ENCODE measurements at places on chromosomes 4 and X.

GRCh38 chrX:10512258-10512657, 108.1 kb downstream of the MID1 start:
- DNase-seq: peak; percentile 34

GRCh38 chrX:32170481-32170880, 1040.9 kb downstream of the DMD start:
- no peak for DNase-seq

- DNase-seq: no peak
Measured at GRCh38 chrX:4239650-4240540, 526.4 kb upstream of the PRKX start.

DNA sequence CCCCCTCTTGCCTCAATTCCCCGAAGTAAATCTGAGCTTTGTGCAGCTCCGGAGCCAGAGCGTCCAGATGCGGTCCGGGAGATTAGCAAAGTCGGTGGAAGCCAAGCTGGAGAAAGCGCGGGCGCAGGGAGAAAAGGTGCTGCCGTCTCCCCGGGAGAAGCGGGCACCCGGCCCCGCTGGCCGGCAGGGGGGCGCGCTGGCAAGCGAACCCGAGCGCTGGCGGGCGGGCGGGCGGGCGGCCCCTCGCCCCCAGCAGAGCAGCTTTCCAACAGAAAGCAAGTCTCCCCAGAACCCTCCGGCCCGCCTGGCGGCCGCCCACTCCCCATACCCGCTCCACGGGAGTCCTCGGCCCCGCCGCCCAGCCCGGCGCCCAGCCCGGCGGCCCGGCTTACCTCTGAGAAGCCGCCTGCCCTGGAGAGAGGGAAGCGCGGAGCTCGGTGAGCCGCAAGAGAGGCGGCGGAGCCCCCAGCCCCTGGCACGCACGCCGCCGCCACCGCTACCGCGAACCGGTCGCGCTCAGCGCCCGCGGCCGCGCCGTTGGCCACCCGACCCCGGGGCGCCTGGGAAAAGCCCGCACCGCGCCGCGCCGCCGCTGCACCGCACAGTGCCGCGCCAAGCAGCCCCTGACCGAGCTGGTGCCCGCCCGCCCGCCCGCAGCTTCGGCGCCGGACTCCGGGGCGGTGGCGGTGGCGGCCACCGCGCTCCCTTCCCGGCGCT, 529 bp upstream of the CITED1 start:
- DNase-seq: no peak

- no peak for DNase-seq
Measured at GRCh38 chrX:71565474-71566041, 12.7 kb upstream of the GCNA start.

DNA sequence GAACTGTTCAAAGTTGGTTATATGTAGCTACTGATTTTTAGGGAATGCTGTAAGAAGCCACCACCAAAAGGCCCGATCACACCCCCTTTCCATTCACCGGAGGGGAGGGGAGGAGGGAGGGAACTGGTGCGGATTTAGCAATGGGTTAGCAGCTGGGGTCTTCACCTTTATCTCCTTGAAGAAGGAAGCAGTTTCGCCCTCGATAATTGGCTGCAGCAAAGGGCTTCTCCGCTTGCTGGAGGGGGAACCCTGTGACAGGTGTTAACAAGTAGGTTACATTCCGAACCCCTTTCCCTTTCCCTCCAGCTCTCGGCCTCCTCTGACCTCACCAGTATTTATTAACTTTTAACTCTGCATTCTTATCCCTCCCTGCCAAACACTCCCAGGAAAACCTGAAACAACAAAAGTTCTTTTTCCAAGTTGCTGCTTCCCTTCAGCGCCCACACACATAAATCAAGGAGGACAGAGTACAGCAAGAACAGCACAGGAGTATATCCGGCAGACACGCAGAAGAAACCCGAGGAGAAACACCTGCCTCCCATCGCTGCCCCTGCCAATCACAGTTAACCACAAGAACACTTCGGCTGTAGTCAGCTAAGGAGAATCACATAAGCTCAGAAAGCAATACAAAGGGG, 39.8 kb upstream of the NAP1L5 start:
- peak; percentile 5 for DNase-seq

DNA sequence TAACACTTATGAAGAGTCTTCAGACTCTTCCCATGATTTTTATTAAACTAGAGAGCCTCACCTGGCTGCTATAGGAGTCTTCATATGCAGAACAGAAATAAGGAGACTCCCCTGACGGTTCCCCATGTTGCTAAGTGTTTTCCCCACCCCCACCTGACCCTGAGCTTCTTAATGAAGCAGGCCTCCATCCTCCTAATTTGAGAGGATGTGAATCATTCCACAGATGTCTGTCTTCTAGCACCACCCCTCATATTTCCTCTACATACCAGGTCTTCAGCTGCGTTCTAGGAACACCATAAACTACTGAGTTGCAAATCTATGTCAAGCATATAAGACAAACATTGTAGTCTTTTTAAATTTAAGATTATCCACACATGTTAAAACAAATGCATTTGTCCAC, 36.9 kb downstream of the RP2 start:
- DNase-seq: no peak

GRCh38 chr4:76341063-76341462, 34.5 kb downstream of the STBD1 start:
- DNase-seq: no peak

GRCh38 chrX:107773206-107773605, 2.4 kb downstream of the TSC22D3 start:
- no peak for DNase-seq

GRCh38 chr4:95898226-95898625, 58.3 kb downstream of the PDHA2 start:
- DNase-seq: no peak

DNA sequence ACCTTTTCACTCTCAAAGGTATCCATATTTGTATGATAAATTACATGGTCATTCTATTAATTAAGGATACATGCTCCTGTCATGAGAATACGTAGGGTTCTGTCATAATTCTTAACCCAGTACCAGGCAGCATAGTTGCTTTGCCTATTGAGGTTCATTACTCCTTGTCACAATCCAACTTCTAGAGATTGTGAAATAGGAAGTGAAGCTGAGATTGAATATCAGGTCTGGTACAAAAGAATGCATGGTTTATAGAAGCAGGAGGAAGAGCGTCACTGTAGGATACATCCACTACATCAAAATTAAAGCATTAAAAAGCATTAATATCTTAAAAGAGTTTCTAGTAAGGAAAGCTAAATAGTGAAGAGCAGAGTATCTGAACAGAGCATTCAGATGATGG, 647.0 kb downstream of the IQCM start:
- DNase-seq: no peak

- no peak for DNase-seq
Measured at GRCh38 chr4:159429693-159430035, 326.8 kb downstream of the RAPGEF2 start.

- no peak for DNase-seq
Measured at GRCh38 chr4:144954230-144954629, 143.8 kb downstream of the ANAPC10 start.

DNA sequence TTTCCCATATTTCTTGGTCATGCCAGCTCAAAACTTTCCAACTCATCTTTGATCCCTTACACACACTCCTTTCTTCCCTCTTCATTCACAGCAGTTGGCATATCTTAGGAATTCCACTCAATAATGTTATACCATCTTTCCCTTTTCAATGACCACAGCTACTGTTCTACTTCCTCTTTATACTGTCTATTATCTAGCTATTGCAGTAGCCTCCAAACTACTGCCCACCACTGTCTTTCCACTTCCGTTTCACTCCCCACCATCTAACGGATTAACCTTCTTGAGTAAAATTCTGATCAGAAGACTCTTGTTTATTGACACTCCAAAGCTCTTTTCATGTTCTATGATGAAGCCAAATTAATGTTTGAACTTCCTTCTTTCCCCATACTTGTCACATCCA, 55.8 kb downstream of the ADAMTS3 start:
- no peak for DNase-seq

DNA sequence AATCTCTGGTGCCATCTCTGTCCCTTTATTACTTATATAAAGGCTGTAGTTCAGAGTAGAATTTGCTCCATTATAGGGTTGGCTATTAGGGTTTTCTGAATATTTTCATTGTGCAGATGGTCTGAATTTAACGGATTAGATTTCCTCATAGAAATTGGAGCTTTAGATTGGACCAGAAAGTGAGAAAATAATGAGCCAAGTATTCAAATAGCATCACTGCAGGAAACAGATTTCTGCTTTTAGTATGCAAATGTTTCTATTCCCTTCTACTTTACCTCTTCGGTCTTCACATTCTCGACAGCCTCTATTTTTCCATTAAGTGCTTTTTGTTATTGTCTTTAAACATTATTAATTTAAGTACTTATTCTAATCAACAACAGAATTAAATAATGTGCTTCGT, 55.4 kb downstream of the TRIM2 start:
- DNase-seq: no peak

DNA sequence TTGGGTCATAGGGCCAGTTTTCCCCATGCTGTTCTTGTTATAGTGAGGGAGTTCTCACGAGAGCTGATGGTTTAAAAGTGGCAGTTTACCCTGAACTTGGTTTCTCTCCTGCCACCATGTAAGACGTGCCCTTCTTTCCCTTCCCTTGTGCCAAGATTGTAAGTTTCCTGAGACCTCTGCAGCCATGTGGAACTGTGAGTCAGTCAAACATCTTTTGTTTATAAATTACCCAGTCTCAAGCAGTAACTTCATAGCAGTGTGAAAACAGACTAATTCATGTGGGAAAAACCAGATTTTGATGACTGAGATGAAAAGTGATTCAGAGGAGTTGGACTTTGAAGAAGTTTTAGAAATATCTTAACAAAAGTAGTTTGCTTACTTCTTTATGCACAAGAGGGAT, 101.4 kb downstream of the ARHGAP10 start:
- DNase-seq: no peak

DNA sequence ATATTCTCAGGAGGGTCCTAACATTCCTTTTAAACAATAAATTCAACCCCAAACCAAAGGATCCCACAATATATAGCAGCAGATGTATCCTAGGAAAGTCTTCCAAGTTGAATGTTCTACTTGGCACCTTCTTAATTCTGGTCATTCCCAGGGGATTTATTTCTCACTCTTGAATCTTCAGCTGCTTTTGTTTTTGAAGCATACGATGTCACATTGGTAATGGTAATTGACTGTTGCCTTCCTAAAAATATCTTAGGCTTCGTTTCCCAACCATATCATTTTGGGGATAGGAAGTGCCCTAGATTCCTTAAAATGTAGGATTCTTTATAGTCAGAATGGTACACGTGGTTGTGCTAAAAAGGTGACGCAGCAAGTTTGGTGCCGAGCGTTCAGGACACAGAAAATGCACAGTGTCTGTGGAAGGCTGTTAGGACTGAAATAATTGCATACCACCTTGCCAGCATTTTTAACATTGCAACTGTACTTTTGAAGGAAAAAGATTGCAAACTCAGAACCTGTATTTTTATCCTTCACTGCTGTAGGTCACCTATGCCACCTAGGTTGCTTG, 8.1 kb downstream of the SNX25 start:
- no peak for DNase-seq

DNA sequence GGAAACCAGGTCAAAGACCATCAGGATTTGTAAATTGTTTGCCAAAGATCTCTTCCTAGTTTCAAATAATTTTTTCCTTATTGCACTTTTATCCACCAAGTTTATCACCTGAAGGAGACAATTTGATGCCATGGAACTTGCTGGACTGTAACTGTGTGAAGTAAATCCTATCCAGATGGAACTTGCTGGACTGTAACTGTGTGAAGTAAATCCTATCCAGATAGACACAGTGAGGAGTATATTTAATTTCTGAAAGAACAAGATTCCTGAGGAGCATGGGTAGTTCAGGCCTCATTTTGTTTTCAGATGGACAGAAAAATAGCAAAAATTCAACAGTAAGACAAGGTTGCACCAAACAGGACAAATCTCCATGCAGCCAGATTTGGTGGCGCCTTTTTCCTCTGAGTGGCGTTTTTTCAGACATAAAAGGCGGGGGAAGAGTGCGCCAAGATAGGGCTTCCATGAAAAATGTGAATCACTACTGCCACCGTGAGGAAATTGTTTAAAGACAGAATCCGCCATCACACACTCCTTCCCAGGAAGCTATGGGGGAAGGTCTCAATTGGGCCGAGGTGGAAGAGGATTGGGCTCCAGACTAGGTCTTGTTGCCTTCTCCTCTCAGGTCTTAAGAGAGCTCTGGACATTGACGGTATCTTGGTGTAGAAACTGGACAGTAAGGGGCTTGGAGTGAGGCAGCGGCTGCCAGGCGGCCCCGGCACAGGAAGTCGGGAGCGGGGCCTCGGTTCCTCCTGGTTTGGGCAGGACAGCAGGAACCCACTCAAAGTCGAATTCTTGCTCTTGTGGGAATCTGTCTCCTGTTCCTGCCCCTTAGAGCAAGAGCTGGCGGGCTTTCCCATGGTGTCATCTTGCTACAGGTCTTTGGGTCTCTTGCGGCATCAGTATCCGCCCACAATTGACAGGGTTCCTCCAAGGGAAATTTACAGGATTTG, 234.7 kb downstream of the OR13H1 start:
- DNase-seq: peak; percentile 72

- DNase-seq: no peak
Measured at GRCh38 chr4:10688846-10689245, 4.3 kb upstream of the CLNK start.

DNA sequence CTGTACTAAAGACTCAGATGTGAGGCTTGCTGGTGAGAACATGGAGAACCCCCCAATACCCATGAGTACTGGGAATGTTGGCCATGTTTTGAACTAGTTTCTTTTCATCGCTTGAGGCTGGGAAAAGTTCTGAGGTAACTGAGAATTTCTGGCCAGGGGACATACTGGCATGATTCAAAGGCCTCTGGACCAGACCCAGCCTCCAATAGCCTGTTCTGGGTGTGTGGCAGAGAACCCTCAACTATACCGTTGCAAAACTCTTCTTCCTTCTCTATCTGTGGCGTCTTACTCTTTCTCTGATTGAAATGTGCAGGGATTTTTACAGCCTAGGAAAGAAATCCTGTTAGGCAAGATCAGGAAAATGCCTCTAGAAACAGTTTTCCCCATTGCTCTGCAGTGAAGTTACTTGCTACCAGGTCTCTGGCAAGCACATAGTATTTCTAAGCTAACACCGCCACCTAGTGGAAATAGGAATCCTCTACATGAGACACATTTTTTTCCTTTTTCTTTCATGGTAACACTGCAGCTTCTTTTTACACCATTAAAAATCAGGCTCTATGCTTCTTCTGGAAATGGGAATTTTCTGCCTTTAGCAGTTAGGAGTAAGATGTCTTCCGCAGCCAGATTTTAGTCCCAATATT, 170.7 kb upstream of the ZCCHC13 start:
- peak; percentile 59 for DNase-seq

DNA sequence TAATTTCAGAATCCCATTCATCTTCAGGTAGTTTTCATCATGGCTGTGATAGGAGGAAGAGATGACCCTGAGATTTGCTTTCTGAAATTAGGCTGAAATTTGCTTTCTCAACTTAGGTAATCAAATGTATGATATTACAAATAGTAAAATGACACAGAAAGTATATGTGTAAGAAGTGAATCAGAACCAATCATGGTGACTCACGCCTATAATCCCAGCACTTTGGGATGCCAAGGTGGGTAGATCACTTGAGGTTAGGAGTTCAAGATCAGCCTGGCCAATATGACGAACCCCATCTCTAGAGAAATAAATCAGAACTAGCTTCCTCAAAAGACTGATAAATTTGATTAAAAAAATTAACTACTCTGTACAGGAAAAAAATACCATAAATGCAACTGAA, 555.4 kb downstream of the STPG2 start:
- no peak for DNase-seq
